ENCODE measurements at places on chromosomes 7 and 10.

GRCh38 chr7:112708236-112708635 is 82.0 kb downstream of the TMEM168 start:
- DNase-seq, result no peak

- no peak for DNase-seq
Observed at GRCh38 chr7:93923296-93923695, 1.8 kb downstream of the GNG11 start.

GRCh38 chr10:77872151-77872946 is 54.2 kb downstream of the DLG5 start:
- no peak for DNase-seq

- DNase-seq, result no peak
Observed at GRCh38 chr7:157035302-157035701, 24.8 kb upstream of the MNX1 start.

GRCh38 chr10:11328264-11329061 is 283.0 kb downstream of the USP6NL start:
- no peak for DNase-seq
